ENCODE measurements at places on chromosomes 16 and 17.

DNA sequence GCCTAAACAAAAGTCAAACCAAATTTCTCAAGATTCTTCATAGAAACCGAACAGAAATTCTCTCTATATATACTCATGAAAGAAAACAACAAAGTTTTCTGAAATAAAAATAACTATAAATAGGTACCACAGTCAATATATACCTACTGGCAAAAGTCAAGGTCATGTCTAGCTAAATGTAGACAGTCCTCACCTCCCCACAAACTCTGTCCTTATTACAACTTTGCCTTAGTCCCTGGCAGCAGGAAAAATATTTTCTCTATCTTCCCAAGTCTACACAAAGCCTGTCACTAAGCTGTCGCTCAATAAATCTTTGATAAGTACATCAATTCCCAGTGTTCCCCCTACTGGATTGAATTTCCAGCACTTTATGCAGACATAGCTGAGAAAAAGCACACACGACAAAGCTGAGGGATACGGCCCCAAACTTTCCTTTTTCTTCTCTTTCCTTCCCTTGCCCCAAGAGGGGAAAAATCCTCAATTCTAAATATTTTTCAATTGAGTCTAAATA lies 2.7 kb downstream of the CFAP20 start:
- DNase-seq, result no peak

DNA sequence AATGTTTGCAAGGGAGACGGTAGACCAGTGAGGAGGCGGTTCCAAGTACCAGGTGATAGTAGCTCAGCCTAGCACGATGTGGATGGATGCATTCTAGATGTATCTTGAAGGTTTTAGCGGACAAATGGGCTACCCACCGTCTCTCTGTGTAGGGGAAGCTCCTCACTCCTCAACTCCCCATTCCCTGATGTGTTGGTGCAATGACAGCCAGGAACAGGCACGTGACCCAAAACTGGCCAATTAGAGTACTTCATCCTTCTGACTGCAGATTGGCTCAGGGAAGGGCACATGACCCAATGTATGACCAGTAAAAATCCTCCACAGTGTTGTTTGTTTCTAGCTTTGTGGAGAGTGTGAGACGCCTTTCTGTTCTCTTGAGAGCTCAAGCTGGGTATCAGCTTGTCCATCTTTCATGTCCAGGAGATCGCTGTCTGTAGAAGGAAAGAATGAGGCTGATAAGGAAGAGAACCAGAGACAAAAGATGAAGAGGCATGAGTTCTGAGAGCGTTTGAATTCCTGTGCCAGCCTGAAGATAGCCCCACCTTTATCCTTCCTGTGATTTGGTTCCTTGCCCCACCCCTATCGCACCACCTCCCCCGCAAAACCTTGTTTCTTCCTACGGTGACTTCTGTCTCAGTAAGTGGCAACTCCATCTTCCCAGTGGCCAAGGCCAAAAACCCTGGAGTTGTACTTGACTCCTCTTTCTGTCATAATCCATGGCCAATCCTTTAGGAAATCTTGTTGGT lies 2.3 kb upstream of the BORCS6 start:
- DNase-seq, result peak; percentile 89

DNA sequence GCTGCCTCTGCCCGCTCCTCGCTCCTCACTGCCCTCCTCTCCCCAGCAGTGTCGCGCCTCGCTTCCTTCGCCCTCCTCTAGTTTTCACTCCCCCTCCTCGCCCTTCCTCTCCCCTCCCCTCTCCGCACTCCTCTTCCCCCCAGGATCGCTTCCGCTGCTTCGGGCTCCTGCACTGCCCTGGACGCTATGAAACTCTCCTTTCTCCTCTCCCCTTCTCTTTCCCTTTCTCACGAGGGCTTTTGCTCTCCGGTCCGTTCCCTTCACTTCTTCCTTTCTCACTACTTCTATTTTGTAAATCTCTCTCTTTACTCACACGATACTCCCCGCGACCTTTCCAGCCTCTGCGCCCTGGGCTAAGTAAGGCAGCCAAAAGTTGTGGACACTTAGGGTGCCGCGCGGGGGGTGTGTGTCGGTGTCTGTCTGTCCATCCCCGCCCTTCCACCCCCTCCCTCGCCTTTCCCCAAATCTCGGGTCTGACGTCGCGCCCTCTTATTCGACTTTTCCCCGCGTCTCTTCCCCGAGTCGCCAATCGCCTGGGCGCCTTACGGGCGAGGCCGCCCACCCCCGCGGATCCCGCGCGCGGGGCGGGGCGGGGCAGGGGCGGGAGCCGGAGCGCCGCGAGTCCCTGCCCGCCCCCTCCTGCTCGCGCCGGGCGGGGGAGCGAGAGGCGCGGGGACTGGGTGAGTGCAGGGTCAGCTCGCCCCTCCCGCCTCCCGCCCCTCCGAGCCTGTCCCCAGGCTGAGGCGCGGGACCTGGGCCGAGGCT lies at the start of gene IRX3:
IRX3 (minus strand) TSS at position 422 of the 765 bp plus-strand sequence. CDS start 737 bp downstream, outside the sequence.
- DNase-seq, result peak; percentile 49

DNA sequence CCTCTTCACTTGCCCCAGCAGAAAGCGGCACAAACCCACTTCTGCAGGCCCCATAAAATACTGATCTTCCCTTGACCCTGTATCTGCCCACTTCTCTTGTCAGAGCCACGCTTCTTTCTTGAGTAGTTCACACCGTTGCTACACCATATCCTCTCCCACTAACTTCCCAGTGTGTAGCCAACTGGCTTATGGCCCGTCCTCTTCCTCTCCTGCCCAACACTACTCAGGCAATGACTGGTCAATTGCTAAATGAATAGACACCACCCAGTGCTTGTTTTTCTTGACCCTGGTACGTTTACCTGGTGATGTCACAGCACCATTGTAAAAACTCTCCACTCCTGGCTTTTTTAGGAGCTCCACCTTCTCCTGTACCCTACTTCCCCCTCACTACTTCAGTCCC lies 86.9 kb downstream of the NDEL1 start:
- no peak for DNase-seq

Measured in substantia nigra (tissue), 51 donors.